ENCODE measurements at places on chromosomes 16 and 17.

GRCh38 chr17:50584749-50585148 is 24.2 kb downstream of the CACNA1G start:
- H3K4me3 ChIP-seq: no peak overlapping the region
- DNase-seq: no peak
- no peaks in the 10 kb centered on the region for H3K27me3 ChIP-seq
- H3K27ac ChIP-seq: no peak overlapping the region

GRCh38 chr16:4443986-4444385 is 18.3 kb downstream of the DNAJA3 start:
- H3K27ac ChIP-seq: no peak overlapping the region
- H3K36me3 ChIP-seq: peaks cover 8% of the 10 kb centered on the region
- DNase-seq: no peak
- H3K4me1 ChIP-seq: no peaks in the 10 kb centered on the region
- H3K27me3 ChIP-seq: no peaks in the 10 kb centered on the region

DNA sequence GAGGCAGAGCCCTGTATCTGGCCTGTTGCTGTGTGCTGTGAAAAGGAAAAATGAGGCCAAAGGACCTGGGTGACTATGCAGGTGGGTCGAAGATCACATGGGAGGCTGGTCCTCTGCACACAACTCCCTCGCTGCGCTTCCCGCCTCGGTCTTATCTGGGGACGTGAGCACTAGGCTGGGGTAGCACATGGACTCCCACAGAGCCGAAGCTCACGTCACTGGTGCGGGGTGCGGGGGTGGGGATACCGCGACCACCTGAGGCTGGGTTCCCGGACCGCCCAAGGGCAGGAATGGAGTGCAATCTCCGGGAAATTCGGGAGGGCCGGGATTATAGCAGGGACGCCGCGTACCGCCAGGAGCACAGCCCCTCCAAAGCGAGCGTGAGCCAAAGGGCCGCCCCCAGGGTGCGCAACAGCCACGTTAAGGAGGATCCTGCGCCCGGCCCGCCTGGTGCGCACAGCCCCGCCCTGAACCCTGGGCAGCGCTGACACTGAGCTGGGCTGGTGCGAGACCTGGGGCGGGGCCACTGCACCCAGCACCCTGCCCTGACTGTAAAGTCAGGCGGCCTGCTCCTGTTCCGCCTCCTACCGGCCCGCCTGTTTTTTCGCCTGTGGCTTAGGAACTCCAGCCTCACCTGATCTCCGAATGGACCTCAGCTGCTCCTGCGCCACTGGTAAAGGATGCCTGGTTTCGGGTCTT is 4.8 kb downstream of the MT1A start:
- H3K36me3 ChIP-seq: no peaks in the 10 kb centered on the region
- DNase-seq: peak; percentile 75
- H3K27me3 ChIP-seq: peaks cover 4% of the 10 kb centered on the region
- H3K4me3 ChIP-seq: peak overlapping the region; percentile 9

DNA sequence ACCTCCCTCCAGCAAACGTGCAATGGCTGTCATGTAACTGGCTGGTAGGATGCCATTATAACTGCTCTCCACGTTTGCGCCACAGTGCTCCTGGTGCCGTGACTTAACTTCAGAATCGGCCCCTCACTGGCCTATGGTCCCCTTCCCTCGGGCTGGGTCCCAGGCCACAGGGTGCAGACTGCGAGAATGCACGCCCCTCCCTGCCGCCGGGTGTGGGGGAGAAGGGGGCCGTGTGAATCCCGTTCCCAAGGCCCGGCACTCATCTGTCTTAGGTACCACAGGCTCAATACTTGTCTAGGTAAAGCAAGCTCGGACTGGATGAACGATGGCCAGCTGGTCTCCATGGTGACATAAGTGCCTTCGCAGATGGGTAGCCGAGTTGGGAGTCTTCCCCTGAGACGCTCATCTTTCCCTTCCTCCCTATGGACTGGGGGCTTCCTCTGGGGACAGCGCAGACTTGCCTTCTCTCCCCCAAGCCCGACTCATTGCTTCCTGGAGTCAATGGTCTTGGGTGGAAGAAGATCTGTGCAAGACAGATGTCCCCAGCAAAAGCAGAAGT is 37.8 kb downstream of the TIMM22 start:
- H3K4me1 ChIP-seq: peaks cover 7% of the 10 kb centered on the region
- no peaks in the 10 kb centered on the region for H3K27me3 ChIP-seq
- no peak for DNase-seq
- H3K27ac ChIP-seq: no peak overlapping the region
- H3K36me3 ChIP-seq: no peaks in the 10 kb centered on the region
- no peak overlapping the region for H3K4me3 ChIP-seq

- H3K4me1 ChIP-seq: no peaks in the 10 kb centered on the region
- H3K36me3 ChIP-seq: no peaks in the 10 kb centered on the region
- H3K27ac ChIP-seq: no peak overlapping the region
- H3K4me3 ChIP-seq: no peak overlapping the region
Measured at GRCh38 chr17:61519754-61520440, 67.7 kb downstream of the TBX4 start.

DNA sequence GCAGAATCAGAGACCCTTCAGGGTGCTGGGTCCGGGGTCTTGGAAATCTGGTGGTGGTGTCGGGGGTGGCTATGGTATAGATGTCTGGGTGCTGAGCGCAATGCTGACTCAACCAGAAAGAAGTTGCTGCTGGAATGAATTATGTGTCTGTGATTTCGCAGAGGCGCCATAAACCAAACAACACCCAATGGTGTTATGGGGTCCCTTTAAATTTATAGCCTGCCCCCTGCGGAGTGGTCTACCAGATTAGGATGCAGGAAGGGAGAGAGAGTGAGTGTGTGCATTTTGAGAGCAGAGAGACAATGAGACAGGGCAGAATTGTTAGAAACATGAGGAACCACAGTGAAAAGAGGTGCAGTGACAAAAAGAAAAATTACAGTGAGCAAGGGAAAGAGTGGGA is 100.7 kb upstream of the CDH11 start:
- no peaks in the 10 kb centered on the region for H3K4me1 ChIP-seq
- DNase-seq: no peak
- no peak overlapping the region for H3K4me3 ChIP-seq
- no peak overlapping the region for H3K27ac ChIP-seq
